ENCODE measurements at places on chromosomes 7 and 10.

GRCh38 chr7:30922596-30922995, 10.9 kb downstream of the AQP1 start:
- no peak for DNase-seq

GRCh38 chr10:6399231-6399741, 180.8 kb downstream of the PRKCQ start:
- no peak for DNase-seq

GRCh38 chr10:96096958-96097357, 33.1 kb upstream of the ZNF518A start:
- no peak for DNase-seq

- no peak for DNase-seq
These were observed 31.3 kb downstream of the RABGEF1 start for GRCh38 chr7:66771795-66772194.

DNA sequence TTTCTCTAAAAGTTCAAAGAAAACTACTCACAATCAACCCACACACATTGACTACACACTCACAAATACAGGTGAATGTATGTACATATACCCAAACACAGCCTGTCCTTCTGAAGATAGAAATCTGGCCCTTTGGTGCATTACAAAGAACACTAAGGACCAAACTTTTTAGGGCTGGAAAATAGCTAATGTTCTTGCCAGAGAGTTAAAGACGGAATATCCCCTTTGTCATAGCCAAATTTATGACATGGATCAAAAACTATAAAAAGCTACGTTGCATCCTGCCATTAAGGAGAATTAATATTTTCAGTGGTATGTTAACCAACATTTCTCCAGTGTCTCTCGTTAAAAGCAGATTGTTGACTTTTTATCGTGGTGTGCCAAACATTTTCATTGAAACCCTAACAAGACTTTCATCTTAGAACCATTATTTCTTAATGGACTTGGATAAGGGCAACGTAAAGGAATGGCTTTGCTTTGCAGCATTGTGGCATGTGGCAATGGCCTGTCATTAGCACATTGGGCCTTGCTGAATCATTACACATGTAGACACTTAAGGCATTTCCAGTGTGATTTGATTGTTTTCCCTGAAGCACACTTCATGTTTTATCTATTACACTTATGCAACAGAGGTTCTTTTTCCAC, 150.9 kb upstream of the MEOX2 start:
- no peak for DNase-seq

DNA sequence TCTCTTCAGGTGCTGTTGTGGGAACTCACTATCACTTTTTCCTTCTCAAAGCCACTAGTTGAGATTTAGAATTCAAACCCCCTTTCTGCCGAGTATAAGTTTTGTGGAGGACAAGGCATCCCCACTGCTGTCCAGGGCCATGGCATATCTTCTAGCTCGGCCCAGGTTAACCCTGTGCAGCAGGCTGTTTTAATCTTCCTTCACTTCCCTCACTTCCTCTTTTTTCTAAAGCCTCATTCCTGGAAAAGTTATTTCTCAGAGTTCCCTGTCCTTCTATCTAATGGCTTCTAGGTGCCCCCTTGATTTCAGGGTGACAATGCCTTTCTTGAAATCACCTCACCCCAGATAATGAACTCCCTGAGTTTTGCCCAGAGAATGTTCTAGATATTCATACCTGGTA, 222.3 kb downstream of the SNX10 start:
- no peak for DNase-seq

- no peak for DNase-seq
These were observed 58.5 kb downstream of the GATA3 start for GRCh38 chr10:8112942-8113442.

- no peak for DNase-seq
These were observed 86.9 kb downstream of the CHST15 start for GRCh38 chr10:124006526-124006925.

- no peak for DNase-seq
These were observed 551.1 kb upstream of the SORCS1 start for GRCh38 chr10:107715565-107715964.

DNA sequence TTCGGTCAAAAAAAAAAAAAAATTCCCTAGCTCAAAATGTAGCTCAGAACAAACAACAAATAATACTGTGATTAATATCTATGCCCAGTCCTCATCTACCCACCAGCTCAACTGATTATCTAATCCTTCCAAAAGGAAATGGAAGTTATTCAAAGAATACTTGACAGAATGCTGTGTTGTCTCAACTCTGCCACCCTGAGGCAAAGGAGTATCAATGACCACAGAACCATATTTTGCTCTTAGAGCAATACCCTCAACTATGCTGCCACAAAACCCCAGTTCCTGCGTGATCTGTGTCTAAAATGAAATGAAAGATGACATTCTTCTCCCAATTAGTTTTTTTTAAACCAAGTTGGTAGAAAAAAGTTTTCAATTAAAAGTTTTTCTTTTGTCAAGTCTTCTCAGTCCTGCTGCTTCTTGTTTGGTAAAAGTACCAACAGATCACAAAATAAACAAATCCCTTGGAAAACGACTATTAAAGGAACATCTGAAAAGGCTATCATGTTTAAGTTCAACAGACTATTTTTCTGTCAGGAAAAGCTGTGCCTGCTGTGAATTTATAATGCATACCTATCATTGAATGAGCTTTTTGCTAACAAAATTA, 21.6 kb downstream of the RBM28 start:
- no peak for DNase-seq

- no peak for DNase-seq
These were observed 336.1 kb upstream of the KCND2 start for GRCh38 chr7:119936836-119937235.

- DNase-seq, result no peak
These were observed 61.6 kb downstream of the TASOR2 start for GRCh38 chr10:5746197-5746596.

GRCh38 chr7:99437946-99438572, 539 bp downstream of the PTCD1 start:
- no peak for DNase-seq

- DNase-seq, result no peak
These were observed 66.8 kb upstream of the CYP26C1 start for GRCh38 chr10:92993699-92994272.
